Adrenal gland (tissue), 19 donors: ENCODE measurements at places on chromosomes 5 and 9.

GRCh38 chr9:22332202-22332601, 114.4 kb upstream of the DMRTA1 start:
- no peak for DNase-seq

DNA sequence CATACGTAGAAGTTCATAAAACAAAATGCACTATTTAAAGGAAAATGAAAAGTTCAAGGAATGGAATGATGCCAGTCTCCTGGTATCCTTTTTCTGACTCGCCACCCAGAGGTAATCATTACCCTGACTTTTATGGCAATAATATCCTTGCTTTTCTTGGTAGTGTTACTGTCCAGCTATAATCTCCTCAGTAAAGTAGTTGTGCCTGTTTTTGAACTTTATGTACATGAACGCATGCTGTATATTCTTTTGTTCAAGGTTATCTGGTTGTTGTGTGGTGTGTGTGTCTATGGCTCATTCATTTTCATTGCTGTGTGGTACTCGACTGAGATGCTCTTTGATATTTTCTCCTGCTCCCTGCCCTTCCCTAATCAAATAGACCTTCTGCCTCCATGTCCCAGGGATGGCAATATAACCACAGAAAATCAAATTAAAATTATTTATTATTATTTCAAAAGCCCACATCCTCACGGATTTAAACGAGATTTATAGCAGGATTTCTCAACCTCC, 29.2 kb upstream of the FBP1 start:
- DNase-seq = no peak

- no peak for DNase-seq
These were observed 102.0 kb downstream of the DMRTA1 start for GRCh38 chr9:22548625-22549024.

DNA sequence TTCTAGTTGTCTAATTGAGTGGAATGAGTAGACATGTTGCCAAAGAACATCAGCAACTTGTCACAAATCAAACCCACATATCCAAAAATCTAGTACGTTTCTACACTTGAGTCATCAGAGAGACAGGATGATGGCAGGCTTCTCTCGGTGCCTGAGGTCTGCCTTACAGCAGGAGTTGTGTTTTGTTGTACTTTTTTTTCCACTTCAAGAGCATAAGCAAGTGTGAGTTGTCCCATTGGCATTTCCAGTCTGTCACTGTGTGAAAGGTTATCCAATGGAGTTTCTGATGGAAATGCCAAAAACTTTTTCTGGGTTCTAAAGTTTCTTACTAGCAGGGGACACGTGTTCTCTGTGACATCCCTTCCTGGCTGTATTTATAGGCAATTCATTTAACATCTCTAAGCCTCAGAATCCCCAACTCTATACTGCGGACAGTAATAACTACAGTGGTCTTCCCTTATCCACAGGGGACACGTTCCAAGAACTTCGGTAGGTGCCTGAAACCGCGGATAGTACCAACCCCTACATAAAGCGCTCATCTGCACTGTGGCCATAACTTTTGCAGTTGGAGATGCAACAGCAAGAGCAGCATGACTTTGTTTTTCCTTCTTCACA, 246.5 kb downstream of the SYK start:
- DNase-seq = no peak

DNA sequence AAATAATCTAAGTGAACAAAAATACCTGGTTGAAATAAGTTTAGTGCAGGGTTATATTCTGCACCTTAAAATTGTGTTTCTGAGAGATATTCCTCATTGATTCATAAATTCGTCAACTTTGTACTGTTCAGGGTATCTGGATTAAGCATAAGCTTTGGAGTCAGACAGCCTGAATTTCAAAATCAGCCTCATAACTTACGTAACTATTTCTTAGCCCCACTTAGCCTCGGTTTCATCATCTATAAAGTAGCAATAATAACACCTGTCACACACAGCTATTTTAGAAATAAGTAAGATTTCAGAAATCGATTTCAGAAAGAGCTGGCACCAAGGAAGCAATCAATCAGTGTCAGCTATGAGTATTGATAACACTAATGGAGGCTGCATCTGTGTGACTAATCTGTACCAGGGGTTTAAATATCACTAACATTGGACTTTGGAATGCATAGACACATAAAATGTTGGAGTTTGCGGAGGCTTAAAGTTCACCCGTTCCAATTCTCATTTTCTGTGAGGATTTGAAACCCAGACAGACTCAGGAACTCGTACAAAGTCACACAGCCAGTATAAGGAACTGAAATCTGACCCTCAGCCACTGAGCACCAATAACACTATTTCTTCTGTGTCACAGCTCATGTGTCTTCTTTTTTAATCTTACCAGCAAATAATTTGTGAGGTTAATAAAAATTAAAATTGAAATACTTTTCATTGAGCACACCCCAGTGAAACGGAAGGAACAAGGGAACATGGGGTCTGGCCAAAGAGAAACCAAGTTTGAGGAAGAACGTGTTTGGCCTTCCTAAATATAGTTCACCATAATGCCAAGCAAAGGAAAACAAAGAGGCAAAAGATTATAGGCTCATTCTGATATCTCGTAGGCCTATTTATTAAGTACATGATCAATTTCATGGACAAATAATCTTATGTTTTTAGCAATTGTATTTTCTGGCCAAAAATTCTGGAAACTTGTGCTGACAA, 194.4 kb upstream of the PTGER4 start:
- peak; percentile 2 for DNase-seq

GRCh38 chr9:21933281-21933680, 60.9 kb downstream of the CDKN2A start:
- DNase-seq = no peak

DNA sequence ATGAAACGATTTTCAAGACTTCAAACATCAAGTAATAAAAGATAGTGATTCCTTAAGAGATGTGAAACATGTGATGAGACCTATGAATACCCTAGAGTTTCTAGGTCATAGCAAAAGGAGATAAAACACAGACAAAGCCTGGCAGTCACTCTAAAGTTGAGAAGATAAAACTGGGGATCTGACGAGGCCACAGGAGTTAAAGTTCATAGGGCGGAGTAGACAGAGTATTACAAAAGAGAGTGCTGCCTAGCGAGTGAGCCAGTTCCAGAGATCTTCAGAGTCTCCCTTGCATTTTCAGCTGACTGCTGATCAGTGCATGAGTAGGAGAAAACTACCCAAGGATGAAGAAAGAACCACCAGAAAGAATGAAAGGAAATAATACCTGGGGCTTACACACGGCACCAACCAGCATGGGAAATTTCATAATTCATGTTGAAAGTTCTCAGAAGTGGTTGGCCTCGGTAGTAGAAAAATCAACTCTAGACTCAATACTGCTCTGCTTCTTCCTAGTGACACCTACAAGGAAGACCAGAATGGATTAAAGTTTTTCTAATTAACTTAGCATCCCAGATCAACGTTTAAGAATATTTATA, 30.4 kb downstream of the FBXO4 start:
- DNase-seq = no peak

DNA sequence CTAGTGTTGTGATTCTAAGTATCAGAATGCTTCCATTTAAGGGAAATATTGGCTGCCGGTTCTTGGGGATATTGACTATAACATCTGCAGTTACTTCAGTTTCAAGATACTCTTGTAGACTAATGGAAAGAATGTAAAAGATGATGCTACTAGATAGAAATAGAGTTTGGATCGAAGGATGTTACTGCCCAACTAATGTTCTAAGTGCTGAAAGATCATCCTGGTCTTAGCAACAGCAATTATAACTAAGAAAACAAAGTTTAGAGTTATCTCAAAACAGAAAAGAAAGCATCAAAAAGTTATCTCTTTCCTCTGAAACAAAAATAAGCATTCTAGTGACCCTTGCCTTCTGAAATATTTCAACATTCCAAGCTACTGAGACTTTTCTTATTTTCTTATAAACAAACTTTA, 49.9 kb downstream of the ITGA1 start:
- DNase-seq = no peak

DNA sequence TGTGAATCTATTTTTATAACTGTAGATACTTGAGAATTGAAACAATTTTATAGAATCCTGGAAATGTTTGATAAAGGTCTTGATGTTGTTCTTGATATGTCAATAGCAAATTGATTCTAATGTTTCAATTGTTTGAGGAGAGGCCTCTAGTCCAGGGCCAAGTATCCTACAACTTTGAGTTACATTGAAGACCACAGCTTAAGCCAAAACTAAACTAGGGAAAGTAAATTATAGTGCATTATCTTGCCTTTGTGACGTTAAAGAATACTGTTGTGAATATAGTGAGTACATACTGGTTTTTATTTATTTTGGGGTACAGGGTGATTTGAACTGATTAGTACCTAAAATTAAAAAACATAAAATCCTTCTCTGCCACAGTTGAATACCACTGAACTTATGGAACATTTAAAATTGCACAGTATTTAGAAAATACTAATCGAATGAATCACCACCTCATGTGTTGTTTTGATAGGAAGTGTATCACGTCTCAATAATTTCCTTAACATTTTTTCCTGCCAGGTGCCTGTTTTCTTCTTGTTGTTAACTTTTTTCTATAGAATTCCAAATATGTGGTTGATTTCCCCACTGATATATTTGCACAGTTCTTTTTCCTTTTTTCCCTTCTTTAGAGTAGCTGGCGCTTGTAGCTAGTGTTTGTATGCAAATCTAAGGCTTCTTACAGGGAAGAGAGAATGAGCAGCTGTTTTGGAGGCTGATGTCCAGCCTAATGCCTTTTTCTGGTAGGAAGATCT, 12.5 kb downstream of the ARHGEF28 start:
- DNase-seq = no peak

- DNase-seq = no peak
These were observed 39.0 kb downstream of the ITK start for GRCh38 chr5:157219491-157220271.
